HS-5 (cell line): ENCODE measurements at places on chromosomes 3 and 15.
A peak's percentile ranks its signal among the peaks of the same experiment; 100 is the strongest.

GRCh38 chr3:143443851-143444331 is 324.3 kb downstream of the CHST2 start:
- DNase-seq = peak; percentile 96

DNA sequence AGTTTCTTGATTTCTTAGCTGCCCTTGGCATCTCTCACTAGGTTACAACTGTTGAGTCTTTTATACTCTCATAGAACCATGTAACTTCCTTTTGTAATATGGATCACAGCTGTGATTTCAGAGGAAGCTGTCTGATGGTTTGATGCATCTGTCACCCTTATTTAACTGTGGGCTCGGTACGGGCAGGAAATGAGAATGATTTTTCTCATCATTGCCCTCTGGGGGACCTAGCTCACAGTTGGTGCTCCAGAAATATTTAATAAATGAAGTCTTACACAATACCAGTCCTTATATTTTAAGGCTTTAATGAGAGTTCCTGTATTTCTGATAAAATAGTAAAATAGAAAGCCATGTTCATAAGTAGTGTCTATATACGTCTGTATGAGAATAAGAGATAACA is 151.2 kb downstream of the EBLN2 start:
- no peak for DNase-seq

- DNase-seq = no peak
Measured at GRCh38 chr15:67163180-67163579, 91.3 kb downstream of the AAGAB start.

DNA sequence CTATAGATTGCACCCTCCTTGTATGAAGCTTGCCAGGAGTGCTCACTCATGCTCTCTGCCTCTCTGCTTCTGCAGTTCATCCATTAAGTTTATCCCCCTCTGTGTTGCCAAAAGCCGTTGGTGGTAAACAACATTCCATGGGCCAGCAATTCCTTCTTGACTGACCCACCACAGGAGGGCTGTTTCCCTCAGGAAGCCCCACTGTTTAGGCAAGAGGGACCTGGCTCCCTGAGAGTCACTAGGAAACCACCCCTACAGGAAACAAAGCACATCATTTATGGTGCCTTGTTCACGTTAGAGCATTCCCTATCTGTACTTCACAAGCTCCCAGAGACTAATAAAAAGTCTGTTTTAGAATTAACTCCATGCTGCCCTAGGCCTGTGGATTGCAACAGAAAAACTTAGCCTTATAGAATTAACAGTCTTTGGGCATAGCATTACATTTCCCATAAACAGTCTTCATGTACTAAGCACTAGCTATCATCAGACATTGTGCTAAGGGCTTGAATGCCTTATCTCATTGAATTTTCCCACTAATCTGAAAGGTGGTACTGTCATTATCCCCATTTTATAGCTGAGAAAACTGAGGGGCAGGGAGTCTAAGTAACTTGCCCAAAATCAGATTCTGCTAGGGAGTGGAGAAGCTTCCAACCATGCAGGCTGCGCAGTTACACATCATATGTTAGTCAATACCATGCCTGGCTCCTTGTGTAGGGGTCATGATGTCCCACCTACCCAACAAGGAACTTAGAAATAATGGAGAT is 149.9 kb downstream of the SHQ1 start:
- no peak for DNase-seq

DNA sequence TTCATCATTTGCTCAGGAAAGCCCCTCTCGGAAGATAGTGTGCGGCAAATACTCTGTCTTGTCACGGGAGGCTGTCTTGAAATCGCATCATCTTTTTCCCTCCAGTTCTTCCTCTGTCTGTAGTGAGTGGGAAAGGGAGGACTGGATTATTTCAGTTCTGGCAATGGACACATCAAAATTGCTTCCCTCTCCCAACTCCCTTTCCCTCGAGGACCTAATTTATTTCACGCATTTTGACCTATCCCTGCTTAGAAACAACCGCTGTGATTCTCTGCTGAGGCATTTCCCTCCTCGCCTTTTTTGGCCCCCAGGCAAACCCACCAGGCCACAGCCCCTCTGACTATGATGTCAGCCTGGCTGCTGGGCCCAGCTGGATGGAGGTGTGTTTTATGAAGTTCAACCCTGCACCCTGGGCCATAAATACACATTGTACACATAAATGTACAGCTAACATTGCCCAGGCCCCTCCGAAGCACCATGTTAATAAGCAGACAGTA is 138.7 kb upstream of the LRTM1 start:
- DNase-seq = no peak

DNA sequence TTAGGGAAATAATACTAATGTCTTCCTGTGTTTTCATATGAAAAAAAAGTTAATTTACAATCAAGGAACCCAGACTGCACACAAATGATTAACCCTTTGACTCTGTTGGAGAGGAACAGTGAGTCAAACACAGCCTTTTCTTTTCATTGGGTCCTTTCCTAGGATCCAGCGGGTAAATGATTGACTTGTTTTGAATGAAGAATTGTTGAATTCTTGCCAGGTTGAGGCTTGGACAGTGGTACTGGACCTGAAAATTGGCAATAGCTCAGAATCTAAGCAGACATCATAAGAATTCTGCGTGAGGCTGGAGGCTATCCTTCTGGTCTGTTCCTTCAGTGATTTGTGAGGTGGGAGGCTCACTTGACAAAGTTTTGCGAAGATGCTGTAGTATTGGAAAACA is 143.0 kb downstream of the RYR3 start:
- DNase-seq = no peak

DNA sequence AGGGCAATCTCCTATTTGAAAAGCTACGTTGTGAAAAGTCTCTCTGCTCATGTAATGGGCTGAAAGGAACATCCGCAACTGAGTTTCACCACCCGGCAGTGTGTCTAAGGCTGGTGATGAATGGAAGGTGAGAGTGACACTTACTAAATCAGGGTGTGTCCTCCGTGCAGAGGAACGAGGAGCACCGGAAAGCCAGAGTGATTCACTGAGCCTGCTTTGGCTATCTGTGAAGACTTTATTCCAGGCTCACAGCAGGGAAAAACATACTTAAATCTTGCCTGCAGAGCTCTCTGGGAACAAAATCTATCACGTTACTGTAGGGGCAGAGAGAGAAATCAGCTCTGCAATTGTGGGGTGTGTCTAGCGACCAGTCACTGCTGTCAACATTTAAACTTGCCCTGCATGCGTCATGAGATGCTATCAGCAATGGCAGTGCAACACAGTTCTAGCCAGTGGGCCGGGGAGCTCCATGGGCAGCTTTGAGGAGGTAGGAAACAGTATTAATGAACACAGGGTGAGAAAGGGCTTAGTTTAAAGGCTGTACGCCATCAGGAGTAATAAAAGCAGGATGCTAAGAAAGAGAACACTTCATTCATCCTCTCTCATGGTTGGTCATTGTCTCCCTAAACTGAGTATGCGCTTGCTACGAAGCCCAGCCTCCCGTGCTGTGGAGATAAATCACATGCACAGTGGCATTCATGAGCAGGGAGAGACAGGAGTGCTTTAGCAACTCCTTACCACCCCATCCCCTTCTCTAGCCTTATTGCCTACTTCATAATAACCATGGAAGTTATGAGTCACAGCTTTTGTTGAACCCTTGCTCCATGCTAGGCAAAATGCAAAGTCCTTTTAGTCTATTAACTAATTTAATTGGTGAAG is 542.7 kb upstream of the ADAMTS9 start:
- DNase-seq = no peak

GRCh38 chr3:168467115-168467714 is 371.5 kb upstream of the GOLIM4 start:
- peak; percentile 29 for DNase-seq

- no peak for DNase-seq
Measured at GRCh38 chr3:181382656-181383055, 329.1 kb upstream of the SOX2 start.

DNA sequence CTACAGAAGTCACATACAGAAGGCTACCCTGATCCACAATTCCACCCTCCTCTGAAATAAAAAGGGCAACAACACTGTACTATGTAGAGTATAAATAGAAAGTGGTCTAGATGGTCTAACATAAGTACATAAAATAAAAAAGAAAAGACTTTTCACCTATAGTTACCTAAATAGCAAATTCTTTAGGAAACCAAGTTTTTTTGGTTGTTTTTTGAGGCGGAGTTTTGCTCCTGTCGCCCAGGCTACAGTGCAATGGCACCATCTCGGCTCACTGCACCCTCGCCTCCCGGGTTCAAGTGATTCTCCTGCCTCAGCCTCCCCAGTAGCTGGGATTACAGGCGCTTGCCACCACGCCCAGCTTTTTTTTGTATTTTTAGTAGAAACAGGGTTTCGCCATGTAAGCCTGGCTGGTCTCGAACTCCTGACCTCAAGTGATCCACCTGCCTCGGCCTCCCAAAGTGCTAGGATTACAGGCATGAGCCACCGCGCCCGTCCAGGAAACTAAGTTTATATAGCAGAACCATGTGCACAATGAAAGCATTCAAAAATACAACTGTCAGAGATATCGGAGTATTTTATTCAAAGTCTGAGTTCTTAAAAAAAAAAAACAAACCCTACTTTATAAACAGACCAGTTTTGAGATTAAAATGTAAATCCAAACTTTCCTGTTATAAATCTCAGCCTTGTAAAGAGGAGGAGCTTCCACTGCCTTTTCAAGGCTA is 1.7 kb downstream of the SIN3A start:
- DNase-seq = no peak

- no peak for DNase-seq
Measured at GRCh38 chr3:189724356-189724755, 93.2 kb downstream of the TP63 start.

- no peak for DNase-seq
Measured at GRCh38 chr3:57484563-57484962, 59.6 kb downstream of the DNAH12 start.

GRCh38 chr15:42080186-42080918 is 14.0 kb downstream of the PLA2G4D start:
- no peak for DNase-seq

DNA sequence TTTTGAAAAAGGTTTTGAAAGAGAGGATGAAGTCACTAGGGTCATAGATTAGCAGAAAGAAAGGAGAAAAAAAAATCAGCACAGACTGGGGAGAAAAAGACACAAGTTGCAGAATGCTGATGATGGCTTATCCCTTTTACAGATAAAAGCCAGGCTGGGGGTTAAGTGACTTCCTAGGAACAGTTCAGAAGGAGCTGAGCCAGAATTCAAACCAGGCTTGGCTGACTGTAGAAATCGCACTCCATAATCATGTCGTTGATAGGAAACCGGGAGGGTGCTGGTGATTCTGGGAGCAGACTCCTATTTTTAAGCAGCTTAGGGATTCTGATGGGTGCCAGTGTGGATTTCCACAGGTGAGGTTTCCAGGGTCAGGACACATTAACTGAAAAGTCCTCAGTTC is 159.5 kb upstream of the BHLHE40 start:
- DNase-seq = no peak

DNA sequence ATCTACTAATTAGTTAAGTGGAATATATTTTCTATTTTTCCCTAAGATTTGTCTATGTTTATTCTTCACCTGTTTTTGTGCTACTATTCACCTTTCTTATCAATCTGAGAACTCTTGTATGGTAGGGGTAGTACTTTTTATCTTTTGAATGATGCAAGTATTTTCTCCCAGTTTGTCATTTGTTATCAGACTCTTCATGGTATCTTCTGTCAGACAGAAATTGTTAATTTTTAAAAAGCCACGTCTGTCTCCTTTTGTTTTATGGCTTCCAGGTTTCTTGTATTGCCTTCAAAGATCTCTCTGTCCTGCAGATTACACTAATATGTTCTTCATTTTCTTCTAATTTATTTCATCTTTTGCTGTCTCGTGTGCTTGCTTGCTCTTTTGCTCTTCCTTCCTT is 184.3 kb downstream of the PCCB start:
- no peak for DNase-seq

DNA sequence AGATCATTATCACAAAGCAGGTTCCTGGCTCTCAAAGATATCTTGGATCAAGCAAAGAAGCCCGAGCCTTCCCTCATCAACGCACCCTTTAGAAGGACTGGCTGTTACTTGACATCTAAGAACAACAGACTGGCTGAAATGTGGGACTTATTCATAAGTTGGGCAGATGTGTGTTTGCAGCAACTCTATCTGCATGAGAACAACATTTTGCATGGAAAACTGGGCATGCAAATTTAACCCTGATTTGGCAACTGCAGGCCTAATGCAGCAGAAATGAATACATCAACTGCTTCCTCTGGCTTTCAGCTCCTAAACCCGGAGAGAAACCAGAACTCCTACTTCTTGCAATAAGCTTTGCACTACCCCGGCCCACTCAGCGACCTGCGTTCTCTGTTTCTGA is 35.0 kb upstream of the FOXP1 start:
- DNase-seq = no peak

DNA sequence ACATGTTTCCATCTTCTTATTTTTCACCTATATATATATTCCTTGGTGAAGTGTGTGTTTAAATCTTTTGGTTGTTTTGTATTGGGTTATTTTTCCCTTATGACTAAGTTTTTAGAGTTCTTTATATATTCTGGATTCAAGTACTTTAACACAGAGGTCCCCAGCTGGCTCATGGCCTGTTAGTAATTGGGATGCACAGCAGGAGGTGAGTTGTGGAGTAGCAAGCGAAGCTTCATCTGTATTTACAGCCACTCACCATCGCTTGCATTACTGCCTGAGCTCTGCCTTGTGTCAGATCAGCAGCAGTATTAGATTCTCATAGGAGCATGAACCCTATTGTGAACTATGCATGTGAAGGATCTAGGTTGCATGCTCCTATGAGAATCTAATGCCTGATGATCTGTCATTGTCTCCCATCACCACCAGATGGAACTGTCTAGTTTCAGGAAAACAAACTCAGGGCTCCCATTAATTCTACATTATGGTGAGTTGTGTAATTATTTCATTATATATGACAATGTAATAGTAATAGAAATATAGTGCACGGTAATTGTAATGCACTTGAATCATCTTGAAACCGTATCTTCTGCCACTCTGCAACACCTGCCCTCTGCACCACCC is 151.6 kb downstream of the RSRC1 start:
- no peak for DNase-seq

DNA sequence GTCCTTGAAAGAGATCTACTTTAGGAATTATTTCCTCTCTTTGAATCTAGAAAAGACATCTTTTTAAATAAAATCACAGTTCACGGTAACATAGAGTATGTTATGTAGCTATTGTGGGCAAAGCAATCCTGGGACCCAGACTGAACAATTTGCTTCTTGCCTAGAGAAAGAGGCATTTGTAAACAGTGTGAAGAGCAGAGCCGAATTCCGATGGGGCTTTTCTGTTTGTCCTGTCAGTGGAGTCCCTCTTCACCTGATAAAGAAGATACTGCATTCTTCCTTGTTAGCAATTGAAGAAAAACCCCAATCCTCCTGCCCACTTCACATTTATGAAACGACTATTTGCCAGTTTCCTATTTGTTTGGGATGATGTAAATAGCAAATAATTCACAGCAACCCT is 462.9 kb downstream of the WDR72 start:
- DNase-seq = no peak
